ENCODE measurements at places on chromosomes 12 and 14.

GRCh38 chr12:109595321-109595902, 21.8 kb downstream of the MVK start:
- no peak for DNase-seq

GRCh38 chr14:50333014-50333509, 20.9 kb downstream of the DMAC2L start:
- no peak for DNase-seq

GRCh38 chr12:109736552-109737108, 23.0 kb downstream of the FAM222A start:
- no peak for DNase-seq

DNA sequence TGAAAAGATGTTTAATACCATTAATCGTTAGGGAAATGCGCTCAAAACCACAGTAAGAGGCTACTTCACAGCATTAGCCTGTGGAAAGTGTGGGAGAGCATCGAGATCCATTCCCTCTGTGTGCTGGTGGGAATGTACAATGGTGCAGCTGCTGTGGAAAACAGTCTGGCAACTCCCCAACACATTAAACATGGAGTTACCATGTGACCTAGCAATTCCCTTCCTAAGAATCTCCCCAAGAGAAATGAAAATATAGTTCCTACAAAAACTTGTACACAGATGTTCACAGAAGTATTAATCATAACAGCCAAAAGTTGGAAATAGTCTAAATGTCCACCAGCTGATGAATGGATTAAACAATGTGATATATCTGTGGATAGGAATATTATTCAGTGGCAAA, 23.8 kb downstream of the MLXIP start:
- DNase-seq: no peak

- no peak for DNase-seq
These were observed 32.9 kb downstream of the RAB21 start for GRCh38 chr12:71787580-71787979.

DNA sequence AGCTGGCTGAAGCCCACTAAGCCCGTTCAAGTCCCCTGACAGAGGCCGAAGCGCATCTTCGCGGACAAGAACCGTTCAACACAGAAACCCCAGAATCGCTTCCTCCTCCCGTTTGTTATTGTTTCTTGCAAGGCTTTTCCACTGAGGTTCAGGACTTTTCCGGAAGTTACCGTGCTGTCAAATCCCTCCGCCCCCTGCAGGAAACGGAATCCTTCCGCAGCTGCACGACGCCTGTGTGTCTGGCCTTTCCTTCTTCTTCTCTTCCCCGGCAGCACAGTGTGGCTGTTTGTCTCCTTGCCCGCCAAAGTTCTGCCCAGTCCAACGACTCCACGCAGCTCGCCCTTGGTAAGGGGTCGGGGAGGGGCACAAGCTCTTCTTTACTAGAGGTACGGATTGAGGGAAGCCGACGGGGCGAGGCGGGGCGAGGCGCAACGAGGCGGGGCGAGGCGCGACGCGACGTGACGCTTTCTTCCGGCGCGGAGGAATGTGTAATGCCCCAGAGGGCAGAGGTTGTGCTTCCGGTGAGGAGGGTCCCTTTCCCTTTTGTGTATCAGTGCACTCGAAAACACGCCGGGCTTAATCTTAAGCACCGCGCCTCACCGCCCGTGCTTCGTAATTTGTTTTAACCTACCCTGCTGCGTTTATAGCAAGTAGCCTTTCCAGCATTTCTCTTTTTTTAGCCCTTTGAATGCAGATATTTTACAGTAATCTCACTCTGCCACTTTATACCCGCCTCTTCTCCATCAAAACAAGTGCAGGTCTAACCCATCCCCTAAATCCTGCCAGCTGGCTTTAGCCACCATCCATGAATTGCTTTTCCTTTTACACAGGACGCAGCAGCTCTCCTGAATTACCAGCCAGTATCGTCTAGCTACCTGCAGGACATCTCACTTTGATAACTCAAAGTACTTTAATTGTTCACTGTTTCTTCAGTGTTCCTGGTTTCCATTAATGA, at the start of gene KDM5A:
TSS of gene KDM5A (minus strand) at position 179 of the 955 bp plus-strand sequence. CDS start 229 bp downstream, outside the sequence.
- DNase-seq: no peak

DNA sequence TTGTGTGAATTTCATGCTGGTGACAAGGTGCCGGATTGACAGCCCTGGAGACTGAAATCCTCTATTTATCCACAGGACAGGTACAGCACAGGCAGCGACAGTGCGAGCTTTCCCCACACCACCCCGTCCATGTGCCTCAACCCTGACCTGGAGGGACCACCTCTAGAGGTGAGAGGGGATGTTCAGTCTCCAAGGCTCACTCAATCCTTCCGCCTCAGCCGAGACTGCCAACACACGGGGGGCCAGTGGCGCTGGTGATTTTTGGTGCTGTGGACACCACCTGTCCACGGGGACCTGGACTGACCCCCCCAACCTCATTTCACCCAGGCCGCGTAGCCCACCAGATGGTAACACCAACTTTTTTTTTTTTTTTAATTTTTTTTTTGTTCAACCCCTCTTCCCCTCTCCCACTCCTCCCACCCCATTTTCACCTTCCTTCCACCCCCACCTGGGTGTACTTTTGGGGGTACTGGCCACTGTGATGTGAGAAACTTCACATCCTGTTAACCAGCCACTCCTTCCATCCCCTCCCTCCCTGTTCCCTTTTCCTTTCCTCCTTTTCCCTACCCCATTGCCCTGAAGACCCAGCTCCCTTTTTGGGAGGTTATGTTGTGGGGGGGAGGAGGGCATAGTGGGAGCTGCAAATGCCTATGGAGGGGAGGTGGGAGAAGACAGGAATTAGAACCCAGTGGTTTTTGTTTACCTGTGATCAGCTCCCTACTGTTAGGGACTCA, 12.9 kb downstream of the PCBP2 start:
- DNase-seq: no peak

- no peak for DNase-seq
These were observed 23.9 kb downstream of the PALS1 start for GRCh38 chr14:67265131-67265530.

DNA sequence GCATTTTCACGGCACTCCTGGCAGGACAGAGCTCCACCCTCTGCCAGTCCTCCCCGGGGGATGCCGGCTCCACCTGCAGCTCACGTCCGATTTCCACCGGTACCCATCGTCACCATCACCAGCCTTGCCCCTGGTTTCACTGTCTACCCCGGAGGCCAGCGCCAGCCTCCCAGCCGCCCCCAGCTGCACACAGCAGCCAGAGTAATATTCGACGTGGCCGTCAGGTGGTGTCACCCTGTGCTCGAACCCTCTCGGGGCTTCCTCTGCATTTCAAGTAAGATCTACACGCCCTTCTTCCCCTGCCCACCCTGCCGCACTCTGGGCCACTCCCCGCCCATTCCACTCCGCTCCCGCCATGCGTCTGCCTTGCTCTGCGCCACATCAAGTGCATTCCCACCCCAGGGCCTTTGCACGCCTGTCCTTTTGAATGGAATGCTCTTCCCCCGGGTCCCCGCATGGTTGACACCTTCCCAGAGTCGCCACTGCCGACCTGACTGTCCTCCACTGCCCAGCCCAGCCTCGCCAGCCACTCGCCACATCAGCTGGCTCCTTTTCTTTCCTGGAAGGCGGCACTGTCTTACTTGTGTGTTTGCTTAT, 80.3 kb downstream of the ADGRD1 start:
- DNase-seq: no peak

- DNase-seq: no peak
These were observed 8.1 kb downstream of the ISCA2 start for GRCh38 chr14:74501691-74502090.

DNA sequence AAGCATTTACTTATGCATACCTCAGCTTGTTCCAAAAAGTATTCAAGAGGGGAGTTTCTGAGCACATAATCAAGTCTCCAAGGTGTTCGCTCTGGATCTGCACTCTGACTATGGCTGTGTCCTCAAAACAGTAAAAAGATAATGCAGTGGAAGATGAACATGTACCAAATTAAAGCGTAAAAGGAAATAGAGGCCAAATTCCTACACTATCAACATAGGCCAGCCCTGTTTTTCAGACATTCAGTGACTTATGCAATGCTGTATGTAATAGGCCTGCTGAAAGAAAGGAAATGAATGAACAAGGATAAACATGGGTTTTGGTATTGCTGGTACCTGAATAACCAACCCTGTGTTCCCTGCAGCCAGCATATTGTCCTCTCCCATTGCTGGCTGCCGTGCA, 115.7 kb downstream of the SAMD4A start:
- no peak for DNase-seq

DNA sequence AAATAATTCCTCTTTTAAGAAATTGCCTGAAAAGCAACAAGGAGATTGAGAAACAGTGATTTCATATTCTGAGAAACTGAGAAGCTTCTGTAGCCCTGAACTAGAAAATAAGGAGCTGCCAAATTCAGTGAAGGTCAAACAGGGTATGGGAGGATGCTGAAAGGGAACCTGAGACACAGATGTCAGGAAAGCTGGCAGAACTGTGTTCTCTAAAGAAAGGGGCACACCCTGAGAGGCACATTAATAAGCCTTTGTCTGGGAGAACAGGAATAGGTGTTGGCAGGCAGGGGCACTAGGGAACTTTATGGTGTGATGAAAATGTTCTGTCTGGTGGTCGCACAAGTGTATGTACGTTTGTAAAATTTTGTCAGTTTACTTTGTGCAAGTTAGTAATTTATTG, 29.6 kb downstream of the VRK1 start:
- DNase-seq: no peak

- DNase-seq: no peak
These were observed 8.6 kb upstream of the SSTR1 start for GRCh38 chr14:38199076-38199475.

DNA sequence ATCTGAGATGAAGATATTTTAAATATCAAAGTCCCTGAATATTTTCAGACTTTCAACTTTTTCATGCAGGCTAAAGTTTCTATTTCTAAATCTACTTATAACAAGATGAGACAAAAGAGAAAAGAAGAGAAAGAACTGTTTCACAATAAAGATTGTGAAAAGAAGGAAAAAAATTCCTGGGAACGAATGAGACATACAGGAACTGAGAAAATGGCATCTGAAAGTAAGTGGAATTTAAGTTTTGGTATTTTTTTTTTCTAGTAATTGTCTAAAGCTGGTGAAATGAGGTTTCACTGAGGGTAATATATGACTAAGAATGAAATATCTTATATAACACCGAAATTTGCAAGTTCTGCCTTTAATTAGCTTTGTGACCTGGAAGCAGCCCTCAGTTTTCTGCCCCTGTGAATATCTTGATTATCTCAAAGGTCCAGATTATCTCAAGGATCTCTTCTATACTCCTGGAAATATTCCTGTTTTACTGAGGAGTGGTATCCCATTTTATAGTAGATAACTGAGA, 55.7 kb upstream of the PRPF39 start:
- no peak for DNase-seq

GRCh38 chr14:22848351-22849164, 12.2 kb downstream of the MMP14 start:
- DNase-seq: no peak

- DNase-seq: no peak
These were observed 212.8 kb upstream of the SYT1 start for GRCh38 chr12:78651755-78652154.

GRCh38 chr12:110498984-110499706, 2.8 kb downstream of the VPS29 start:
- DNase-seq: no peak

DNA sequence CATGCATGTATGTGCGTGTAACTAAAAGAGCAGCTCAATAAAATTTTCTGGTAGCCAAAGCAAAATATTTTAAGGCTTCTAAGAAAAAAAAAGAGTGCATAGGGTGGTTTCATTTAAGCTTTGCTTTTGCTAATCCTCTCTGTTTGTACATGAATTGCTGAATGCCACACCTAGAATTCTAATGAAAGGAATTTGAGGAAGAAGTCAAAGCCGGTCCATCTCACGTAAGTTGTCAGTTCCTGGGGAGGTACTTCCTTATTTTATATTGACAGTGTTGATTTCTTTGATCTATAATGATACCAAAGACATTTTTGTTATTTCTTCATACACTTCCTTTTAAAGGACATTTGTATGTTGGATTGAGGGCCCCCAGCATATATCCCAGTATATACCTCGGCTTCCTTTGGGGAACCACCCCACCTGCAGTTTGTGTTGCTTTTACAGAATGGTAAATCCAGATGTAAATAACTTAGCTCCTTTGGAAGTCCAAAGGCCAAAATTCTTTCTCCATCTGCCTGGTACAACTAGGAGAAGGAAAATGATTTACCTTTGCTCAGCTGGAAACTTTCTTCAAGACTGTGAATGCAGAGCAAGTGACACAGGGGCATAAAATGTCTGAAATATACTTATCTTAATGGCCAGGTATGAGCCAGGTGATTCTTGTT, 420.9 kb upstream of the ATP2B1 start:
- DNase-seq: no peak

- no peak for DNase-seq
These were observed 169.6 kb downstream of the EGLN3 start for GRCh38 chr14:33781236-33781635.
